ENCODE measurements at places on chromosomes 2 and 18. TPM values are rescaled to one million over a fixed set of nuclear protein-coding genes. Genes with fewer than 3 reads are reported as not detected.

DNA sequence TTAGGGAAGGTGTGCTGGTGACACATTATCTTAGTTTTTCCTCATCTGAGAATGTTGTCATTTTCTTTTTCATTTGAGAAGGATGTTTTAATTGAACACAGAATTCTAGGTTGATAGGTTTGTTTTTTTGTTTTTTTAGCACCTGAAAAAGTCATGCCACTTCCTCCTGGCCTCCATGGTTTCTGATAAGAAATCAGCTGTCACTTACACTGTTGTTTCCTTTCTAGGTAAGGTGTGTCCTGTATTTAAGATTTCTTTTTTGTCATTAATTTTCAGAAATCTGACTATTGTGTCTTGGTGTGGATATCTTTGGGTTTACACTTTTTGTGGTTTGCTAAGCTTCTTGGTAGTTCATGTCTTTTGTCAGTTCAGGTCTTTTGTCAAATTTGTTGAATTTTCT is 99.3 kb downstream of the ROCK1 start:
- no peak overlapping the region for H3K27ac ChIP-seq
- no peak overlapping the region for H3K4me3 ChIP-seq
- H3K36me3 ChIP-seq = peaks cover 83% of the 10 kb centered on the region
- no peaks in the 10 kb centered on the region for H3K27me3 ChIP-seq
- no peak for DNase-seq

GRCh38 chr18:53698907-53699306 is 525.6 kb downstream of the MBD2 start:
- H3K27ac ChIP-seq = no peak overlapping the region
- H3K27me3 ChIP-seq = no peaks in the 10 kb centered on the region
- H3K4me1 ChIP-seq = no peaks in the 10 kb centered on the region
- no peaks in the 10 kb centered on the region for H3K36me3 ChIP-seq
- H3K4me3 ChIP-seq = no peak overlapping the region
- DNase-seq = no peak

DNA sequence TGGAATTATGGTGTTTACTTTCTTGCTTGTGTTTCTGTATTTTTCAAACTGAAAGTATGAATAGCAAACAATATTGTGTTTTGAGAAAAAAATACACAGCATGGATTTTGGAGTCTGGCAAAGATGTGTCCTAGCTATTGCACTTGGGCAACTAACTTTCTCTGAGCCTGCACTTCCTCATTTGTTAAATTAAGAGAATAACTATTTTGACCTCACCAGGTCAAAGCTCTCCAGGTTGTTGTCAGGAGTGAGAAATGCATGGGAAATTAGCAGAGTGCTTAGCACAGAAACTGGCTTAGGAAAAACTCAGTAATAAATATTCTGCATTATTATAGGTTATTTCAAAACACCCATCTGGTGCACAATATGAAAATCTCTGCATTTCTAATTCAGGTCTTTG is 28.2 kb downstream of the LYPD1 start:
- no peak for DNase-seq
- no peaks in the 10 kb centered on the region for H3K27me3 ChIP-seq
- no peaks in the 10 kb centered on the region for H3K36me3 ChIP-seq
- H3K4me1 ChIP-seq = no peaks in the 10 kb centered on the region
- H3K4me3 ChIP-seq = no peak overlapping the region

GRCh38 chr2:235575431-235575830 is 81.6 kb downstream of the AGAP1 start:
- no peak for DNase-seq
- no peak overlapping the region for H3K27ac ChIP-seq
- no peak overlapping the region for H3K4me3 ChIP-seq
- H3K27me3 ChIP-seq = no peaks in the 10 kb centered on the region
- no peaks in the 10 kb centered on the region for H3K36me3 ChIP-seq

- no peak for DNase-seq
- no peak overlapping the region for H3K27ac ChIP-seq
- H3K4me3 ChIP-seq = no peak overlapping the region
- H3K36me3 ChIP-seq = no peaks in the 10 kb centered on the region
- H3K27me3 ChIP-seq = no peaks in the 10 kb centered on the region
These were observed 185.2 kb upstream of the EPC2 start for GRCh38 chr2:148459377-148459778.

DNA sequence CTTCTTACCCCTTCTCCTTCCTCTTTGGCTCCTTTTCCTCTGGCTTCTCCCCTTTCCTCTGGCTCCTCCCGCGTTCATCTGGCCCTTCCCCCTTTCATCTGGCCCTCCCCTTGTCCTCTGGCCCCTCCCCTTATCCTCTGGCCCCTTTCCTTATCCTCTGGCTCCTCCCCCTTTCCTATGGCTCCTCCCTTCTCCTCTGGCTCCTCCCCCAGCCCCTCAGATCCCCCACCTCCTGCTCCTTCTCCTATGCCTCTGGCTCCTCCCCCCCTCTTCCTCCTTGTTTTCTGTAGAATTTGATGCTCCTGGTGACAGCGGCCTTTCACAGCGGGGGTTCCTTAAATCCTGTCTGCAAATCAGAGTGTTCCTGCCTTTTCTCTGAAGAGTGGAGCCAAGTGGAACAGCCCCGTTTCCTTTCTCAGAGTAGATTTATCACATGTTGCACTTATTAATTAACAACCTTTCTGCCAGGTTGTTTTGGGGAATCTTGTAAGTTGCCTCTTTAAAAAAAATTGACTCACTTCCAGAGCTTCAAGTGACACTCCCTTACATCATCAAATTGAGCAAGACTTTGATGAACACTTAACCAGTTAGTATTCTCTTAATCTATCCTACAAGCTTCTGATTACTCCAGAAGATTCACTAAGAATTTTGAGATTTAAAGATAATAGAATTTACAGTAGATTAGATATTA is 27.9 kb downstream of the FABP1 start:
- H3K4me1 ChIP-seq = no peaks in the 10 kb centered on the region
- peak overlapping the region; percentile 52 for H3K27ac ChIP-seq
- H3K4me3 ChIP-seq = no peak overlapping the region
- no peak for DNase-seq
- no peaks in the 10 kb centered on the region for H3K27me3 ChIP-seq
- H3K36me3 ChIP-seq = no peaks in the 10 kb centered on the region

DNA sequence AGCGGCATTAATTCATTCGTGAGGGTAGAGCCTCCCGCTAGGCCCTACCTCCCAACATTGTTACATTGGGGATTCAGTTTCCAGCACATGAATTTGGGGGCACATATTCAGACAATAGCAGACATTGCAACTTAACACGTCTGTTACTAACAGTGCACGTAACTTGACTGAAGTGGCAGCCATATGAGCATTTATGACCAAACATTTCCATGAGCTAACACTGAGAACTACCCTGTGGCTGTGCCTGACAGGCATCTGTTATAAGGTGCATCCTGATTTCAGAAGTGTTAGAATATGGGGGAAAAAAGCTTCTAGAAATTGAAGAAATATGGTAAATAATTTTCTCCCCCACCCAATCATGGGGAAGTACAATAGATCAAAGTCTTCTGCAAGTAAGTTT is 24.5 kb downstream of the MALT1 start:
- H3K4me1 ChIP-seq = no peaks in the 10 kb centered on the region
- H3K27ac ChIP-seq = no peak overlapping the region
- no peaks in the 10 kb centered on the region for H3K27me3 ChIP-seq
- no peak for DNase-seq
- peaks cover 14% of the 10 kb centered on the region for H3K36me3 ChIP-seq

DNA sequence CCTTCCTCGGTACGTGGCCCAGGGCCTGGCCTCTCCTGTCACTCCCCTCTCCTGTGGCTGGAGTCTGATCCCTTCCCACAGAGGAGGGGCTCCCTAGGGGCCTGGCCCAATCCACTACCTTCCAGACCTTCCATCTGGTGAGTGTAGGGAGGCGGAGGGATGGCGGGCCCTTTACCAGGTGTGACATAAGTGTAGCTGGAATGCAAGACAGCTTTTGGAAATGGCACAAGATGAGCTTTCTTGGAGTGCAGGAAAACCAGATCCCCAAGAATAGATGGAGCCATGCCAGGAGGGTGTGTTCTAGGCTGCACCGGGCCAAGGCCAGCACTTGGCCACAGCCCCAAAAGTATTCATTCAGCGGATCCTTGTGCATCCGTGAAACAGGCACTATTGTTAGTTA is 30.1 kb downstream of the IGFBP5 start:
- peak; percentile 57 for DNase-seq
- no peak overlapping the region for H3K27ac ChIP-seq
- H3K27me3 ChIP-seq = no peaks in the 10 kb centered on the region
- H3K4me3 ChIP-seq = no peak overlapping the region

- peaks cover 22% of the 10 kb centered on the region for H3K4me1 ChIP-seq
- peak overlapping the region; percentile 45 for H3K4me3 ChIP-seq
- no peak overlapping the region for H3K27ac ChIP-seq
- no peaks in the 10 kb centered on the region for H3K27me3 ChIP-seq
These were observed 655 bp downstream of the NPPC start for GRCh38 chr2:231925303-231926179.

DNA sequence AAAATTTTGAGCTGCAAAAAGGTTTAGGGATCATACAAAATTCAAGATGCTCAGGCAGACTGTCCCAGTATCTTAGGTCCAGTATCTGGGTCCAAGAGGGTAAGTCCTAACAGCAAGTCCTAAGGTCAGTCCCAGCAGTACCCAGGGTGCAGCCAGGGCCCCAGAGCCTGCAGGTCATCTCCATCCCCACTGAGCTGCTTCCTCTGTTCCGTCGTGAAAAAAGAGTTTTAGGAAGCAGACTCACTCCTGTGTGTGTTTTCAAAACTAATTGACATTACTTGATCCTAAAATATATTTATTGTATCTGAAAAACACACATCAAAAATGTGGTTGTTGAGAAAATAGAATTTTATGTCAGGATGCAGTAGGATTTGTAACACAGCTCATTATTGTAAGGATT is 69.9 kb upstream of the ALKAL2 start:
- no peaks in the 10 kb centered on the region for H3K27me3 ChIP-seq
- no peaks in the 10 kb centered on the region for H3K36me3 ChIP-seq
- no peak overlapping the region for H3K27ac ChIP-seq
- no peak for DNase-seq

- H3K4me1 ChIP-seq = peaks cover 27% of the 10 kb centered on the region
- no peak for DNase-seq
- no peak overlapping the region for H3K27ac ChIP-seq
These were observed 30.6 kb downstream of the HS6ST1 start for GRCh38 chr2:128287780-128288735.

GRCh38 chr18:1047406-1047805 is 142.7 kb downstream of the ADCYAP1 start:
- no peak for DNase-seq
- no peaks in the 10 kb centered on the region for H3K4me1 ChIP-seq
- H3K36me3 ChIP-seq = no peaks in the 10 kb centered on the region
- H3K27me3 ChIP-seq = no peaks in the 10 kb centered on the region

DNA sequence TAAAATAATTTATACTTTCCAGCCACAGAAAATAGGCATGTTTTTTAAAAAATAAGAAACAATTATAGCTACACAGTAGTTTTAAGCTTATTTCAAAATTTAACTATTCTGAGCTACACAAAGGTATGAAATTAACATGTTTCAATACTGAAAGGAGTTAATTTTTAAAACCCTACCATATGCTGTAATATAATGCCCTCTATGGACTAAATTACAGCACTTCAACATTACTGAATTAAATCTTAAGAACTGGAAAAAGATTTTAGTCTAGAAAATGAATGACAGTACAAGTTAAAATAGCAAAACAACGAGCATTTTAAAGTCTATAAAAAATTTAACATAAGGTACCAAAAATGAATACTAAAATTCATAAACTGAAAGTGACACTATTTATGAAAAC is 36.3 kb downstream of the RTN4 start:
- DNase-seq = no peak
- H3K36me3 ChIP-seq = peaks cover 6% of the 10 kb centered on the region
- H3K27ac ChIP-seq = no peak overlapping the region

DNA sequence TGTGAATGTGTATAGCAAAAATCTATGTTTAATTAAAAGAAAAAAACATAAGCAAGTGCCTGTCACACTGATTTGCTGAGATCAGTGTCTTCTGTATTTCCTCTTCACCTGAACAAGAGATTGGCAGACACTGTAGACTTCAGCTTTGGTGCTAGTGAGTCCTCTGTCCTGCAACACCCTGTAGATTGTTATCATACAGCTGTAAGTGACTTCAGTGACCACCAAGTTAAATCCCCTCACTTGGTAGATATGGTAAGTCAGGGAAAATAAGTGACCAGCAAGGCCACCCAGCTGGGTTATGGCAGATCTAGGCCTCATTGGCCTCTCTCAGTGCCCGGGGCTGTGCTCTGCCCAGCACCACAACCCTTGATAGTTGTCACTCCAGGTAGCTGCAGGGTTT is 119.7 kb upstream of the EML6 start:
- H3K4me3 ChIP-seq = no peak overlapping the region
- peaks cover 4% of the 10 kb centered on the region for H3K36me3 ChIP-seq
- H3K4me1 ChIP-seq = peaks cover 97% of the 10 kb centered on the region
- H3K27ac ChIP-seq = peak overlapping the region; percentile 81
- no peak for DNase-seq

- H3K4me1 ChIP-seq = no peaks in the 10 kb centered on the region
- no peaks in the 10 kb centered on the region for H3K27me3 ChIP-seq
- H3K4me3 ChIP-seq = no peak overlapping the region
These were observed 42.2 kb upstream of the DSC1 start for GRCh38 chr18:31204833-31205232.

GRCh38 chr2:148021886-148022285 is 995 bp downstream of the MBD5 start:
- peaks cover 23% of the 10 kb centered on the region for H3K4me1 ChIP-seq
- DNase-seq = no peak
- no peaks in the 10 kb centered on the region for H3K36me3 ChIP-seq
- H3K4me3 ChIP-seq = peak overlapping the region; percentile 81
- no peaks in the 10 kb centered on the region for H3K27me3 ChIP-seq
- peak overlapping the region; percentile 98 for H3K27ac ChIP-seq

GRCh38 chr2:231486851-231487596 is 22.7 kb upstream of the NCL start:
- no peak overlapping the region for H3K4me3 ChIP-seq
- no peaks in the 10 kb centered on the region for H3K36me3 ChIP-seq
- H3K27ac ChIP-seq = no peak overlapping the region
- DNase-seq = no peak
- H3K27me3 ChIP-seq = no peaks in the 10 kb centered on the region

GRCh38 chr2:133526530-133527300 is 41.5 kb downstream of the NCKAP5 start:
- H3K27me3 ChIP-seq = no peaks in the 10 kb centered on the region
- H3K4me1 ChIP-seq = no peaks in the 10 kb centered on the region
- no peak for DNase-seq
- H3K27ac ChIP-seq = no peak overlapping the region
- H3K4me3 ChIP-seq = no peak overlapping the region
- H3K36me3 ChIP-seq = no peaks in the 10 kb centered on the region

The MTIF2 gene
- total RNA-seq = 31.9 TPM

The SAG gene
- not detected for total RNA-seq

The DLGAP1 gene
- 1.5 TPM for total RNA-seq

The TSPYL6 gene
- total RNA-seq = 0.21 TPM

The C1QL2 gene
- not detected for total RNA-seq

Measured in tibial nerve (tissue), 4 donors.